HS-5 (cell line): ENCODE measurements at places on chromosomes 2 and 18.

DNA sequence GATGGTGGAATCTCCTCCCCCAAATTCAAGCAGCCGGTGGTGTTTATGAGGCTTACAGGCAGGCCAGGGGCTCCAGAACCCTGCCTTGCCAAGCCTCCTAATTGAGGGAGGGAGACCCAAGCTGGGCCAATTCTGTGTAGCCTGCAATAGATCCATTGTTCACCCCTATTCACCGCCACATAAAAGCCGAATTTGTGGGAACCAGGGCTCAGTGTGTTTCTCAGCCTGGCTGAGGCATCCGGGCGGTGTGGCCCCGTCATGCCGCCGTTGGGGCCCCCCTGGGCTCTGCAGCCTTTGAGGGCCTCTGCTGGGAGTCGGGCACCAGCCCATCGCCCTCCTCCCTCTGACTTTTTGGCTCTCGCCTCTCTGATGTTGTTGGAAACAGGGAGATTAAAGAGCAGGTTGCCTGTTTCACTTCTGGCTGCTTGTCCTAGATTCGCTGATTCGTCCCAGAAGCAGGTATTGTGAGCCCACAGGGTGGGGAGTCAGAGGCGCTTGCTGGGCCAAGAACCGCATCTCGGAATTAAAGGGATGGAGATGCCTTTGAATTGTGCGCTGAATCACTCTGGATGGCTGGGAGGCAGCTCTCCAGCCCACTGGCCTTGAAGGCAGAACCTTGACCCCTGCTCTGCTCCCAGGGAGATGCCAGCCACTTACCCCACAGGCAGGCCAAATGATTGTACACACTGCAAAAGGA, 14.7 kb upstream of the OTOS start:
- DNase-seq = no peak

DNA sequence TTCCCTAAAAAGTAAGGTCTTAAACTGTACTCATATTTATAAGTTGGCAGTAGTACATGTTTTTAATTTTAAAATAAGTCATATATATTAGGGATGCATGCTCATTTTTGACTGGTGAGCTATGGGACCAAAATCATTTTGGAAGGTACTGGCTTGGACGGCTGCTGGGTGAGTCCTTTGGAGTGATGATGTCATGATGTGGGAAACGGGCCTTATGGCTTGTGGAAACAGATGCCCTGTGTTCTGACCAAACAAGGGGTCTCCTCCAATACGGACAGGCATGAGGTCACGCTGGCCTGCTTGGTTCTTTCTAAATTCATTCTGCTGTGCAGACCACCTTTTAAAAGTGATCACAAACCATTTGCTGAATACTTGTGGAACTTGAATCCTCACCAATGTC, 109.2 kb upstream of the MGAT5 start:
- no peak for DNase-seq

DNA sequence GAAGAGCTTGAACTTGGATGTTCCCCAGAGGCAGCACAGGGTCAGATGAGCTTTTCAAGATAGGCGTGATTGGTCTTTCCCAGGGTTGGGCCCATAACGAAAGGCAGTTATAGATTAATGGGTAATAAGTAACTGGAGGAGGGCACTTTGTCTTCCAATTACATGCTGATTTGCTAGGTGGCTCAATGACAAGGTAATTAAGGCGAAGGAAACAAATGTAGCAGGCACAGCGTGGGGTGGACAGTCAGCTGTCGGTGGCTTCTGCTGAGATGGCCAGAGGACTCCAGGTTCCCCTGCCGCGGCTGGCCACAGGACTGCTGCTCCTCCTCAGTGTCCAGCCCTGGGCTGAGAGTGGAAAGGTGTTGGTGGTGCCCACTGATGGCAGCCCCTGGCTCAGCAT, at the start of gene UGT1A4:
UGT1A4 (plus strand) TSS at position 185 of the 400 bp plus-strand sequence; CDS start at position 270, 85 bp downstream.
- no peak for DNase-seq

GRCh38 chr2:166126007-166126639, 1.7 kb downstream of the SCN1A start:
- no peak for DNase-seq

DNA sequence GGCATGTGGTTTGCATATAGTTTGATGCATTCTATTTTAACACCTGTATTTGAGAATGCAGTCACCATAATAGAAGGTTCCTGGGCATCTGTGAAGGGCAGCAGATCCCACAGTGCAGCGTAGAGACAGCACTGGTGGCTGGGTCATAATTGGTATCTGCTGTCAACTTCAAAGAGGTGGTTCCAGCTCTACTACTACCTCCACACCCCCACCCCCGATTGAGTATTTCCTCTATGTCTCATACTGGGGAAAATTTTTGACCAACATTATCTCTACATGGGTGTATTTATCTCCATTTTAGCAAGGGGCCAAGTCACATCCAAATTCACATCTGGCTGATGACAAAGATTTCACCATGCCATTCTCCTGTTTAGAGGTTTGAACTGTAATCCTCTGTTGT, 43.0 kb downstream of the TRPM8 start:
- DNase-seq = no peak

GRCh38 chr18:77103991-77104531, 28.5 kb downstream of the MBP start:
- DNase-seq = no peak

- DNase-seq = no peak
Measured at GRCh38 chr2:110153416-110153815, 37.8 kb upstream of the MALL start.

DNA sequence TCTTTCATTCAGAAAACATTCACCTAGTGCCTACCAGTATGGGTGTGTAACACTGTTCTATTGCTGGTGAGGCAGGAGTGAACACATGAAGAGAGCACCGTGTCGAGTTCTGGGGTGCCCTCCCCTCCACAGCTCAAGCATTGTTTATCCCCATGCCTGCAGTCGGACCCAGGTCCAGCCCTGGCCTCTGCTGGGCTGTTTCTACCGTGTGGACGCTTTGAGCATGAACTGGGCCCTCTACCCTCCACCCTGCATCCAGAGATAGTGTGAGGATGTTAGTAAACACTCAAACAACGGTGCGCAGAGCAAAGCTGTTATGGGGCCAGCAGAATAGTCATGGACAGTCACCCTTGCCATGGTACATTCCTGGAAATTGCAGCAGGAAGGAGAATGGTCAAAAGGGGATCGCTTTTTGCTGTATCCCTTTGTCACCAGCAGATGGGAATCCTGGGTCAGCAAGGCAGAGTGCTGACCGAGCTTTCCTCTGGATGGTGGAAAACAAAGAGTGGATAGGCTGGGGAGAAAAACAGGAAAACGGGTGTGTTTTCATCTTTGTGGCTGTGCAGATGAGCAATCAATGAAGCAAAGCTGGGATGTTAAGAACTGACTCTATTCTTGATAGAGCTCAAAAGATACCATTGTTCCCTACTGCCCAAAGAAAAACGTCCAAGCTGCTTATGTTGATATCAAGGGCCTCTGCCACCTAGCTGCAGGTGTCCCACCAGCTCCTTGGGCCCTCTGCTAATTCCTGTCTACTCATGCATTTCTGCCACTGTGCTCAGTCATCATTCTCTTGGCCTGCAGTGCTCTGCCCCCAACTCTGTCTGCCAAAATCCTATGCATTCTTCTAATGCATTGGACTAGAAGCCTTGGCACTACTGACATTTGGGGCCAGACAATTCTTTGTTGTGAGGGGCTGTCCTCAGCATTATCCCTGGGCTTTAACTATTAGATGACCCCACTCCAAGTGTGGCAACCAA, 38.7 kb downstream of the REEP1 start:
- DNase-seq = no peak

DNA sequence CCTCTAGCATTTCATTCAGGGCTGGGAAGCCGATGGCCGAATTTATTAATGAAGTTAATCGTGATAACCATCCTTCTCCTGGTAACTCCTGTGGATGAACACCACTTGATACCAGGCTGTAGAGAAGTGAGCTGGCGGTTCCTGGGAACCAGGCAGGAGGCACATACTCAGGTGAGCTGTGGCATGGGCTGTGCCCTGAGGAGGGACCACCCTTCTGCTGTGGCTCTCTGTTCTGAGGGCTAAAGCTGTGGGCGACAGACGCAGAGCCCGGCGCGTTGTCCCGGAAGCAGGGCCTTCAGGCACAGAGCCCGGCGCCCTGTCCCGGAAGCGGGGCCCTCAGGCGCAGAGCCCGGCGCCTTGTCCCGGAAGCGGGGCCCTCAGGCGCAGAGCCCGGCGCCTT, 462.3 kb upstream of the SALL3 start:
- no peak for DNase-seq

DNA sequence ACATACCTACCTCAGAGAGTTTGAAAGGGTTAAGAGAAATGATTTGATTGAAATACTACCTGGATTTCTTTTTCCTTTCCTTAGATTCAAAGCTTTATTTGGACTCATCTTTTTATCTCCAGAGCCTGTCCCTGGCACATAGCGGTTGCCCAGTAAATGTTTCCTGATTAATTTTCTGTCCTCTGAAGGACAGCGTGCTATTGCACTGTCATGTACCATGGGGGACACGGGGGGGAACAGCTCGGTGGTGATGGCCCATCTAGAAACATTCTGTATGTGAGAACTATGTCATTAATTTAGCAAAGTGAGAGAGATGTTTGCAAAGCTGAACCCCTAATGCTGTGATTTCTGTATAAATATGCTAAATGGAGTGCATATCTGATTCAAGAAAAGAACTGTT, 26.4 kb upstream of the CABYR start:
- no peak for DNase-seq

GRCh38 chr2:67701011-67701410, 303.9 kb downstream of the ETAA1 start:
- no peak for DNase-seq

- no peak for DNase-seq
Measured at GRCh38 chr2:23587341-23587880, 202.4 kb downstream of the KLHL29 start.

- DNase-seq = no peak
Measured at GRCh38 chr2:233819884-233820773, 34.2 kb downstream of the HJURP start.

- no peak for DNase-seq
Measured at GRCh38 chr2:158043181-158043948, 58.3 kb upstream of the UPP2 start.

GRCh38 chr2:237315170-237315828, 98.7 kb downstream of the COL6A3 start:
- no peak for DNase-seq

GRCh38 chr2:102669401-102669800, 50.0 kb downstream of the SLC9A2 start:
- no peak for DNase-seq

DNA sequence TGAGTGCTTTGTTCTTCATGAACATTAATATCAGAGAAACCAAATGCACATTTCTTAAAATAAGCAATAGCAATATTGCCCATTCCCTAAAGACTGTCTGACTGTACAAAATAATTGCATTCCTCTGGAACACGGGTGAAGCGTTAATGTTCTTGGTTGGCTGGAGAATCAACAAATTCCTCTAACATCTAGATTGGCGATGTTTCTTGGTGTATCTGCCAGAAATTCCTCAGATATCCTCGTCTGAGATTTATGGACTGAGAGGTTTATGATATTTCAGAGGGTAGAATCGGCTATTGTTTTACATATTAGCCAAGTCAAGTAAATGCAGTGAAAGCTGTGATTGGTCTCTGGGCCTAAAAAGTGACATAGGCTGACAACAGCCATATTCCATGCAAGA, 27.1 kb upstream of the SPTBN1 start:
- DNase-seq = no peak

GRCh38 chr2:196502386-196502785, 137.1 kb upstream of the CCDC150 start:
- no peak for DNase-seq

DNA sequence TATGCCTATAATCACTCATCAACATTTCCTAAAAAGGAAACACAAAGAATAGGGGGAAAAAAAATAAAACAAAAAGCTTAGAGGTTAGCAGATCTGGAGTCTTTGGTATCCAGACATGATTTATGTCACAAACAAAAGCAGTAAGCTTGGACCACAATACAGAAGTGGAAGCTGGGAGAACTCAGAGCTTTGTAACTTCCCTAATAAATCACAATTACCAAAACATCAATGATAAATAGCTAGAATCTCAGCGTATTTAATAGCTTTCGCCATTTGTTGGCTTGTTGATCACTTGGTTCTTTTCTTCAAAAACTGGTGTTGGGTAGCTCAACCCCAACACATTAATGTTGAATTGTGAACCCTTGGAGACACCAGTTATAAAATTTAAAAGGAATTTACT, 392.5 kb downstream of the IRS1 start:
- DNase-seq = no peak

GRCh38 chr2:7655629-7656028, 738.4 kb downstream of the RNF144A start:
- DNase-seq = no peak

GRCh38 chr18:55384115-55384514, 203.9 kb downstream of the TCF4 start:
- DNase-seq = no peak

DNA sequence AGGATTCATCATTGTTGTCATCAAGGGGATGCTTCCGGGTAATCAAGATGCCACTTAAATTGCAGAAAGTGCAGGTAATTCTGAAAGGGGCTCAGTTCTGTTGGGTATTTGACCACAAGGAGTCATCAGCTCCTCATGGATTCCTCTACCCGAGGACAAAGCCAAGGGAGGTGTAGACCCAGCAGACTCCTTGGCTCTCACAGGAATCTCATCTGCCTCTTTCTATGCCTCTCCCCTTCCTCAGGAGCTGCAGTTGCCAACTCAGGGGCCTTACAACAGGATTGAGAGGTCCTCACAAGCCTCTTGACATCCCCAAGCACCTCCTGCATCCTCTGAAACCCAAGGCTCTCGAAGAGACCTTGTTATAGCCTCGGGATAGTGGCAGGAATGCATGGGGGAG, 44.0 kb downstream of the ITGB6 start:
- no peak for DNase-seq

DNA sequence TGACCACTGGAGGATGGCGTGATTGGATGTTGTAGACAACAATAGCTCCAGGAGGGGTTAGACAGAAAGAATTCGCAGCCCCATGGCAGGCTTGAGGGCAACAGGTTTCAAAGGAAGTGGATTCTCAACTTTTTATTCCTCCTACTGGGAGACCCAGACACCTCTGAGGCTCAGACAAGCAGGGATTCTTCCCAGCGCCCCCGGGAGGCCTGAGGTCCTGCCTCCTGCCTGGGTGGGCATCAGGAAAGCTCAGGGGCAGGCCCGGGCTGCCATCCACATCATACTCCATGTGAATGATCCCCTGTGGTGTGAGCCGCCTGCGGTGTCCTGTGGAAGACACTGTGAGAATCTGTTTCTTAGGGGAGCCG, 203.5 kb downstream of the CYP26B1 start:
- no peak for DNase-seq

GRCh38 chr2:230209422-230210051, 10.2 kb downstream of the SP110 start:
- no peak for DNase-seq

DNA sequence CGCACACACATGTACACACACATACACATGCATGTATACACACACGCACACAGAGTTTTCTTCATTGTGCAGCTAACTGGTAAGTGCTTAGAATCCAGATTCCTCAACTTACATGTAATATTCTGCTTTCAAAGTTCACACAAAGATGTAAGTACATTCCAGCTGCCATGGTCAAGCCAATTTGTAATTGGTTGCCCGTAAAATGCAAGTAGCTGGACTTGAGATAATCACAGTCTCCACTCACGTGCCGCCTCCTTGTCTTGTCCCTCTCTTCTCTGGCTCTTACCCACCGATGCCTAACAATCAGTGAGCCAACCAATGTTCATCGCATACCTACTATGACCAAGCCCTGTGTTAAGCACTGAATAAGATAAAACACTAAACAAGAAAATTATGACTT, 77.8 kb downstream of the SOCS6 start:
- DNase-seq = no peak
